ENCODE measurements at places on chromosomes 6 and 20. TPM values are rescaled to one million over a fixed set of nuclear protein-coding genes. Genes with fewer than 3 reads are reported as not detected.

The WFDC12 gene
- total RNA-seq = 0.28 TPM

The TINAG gene
- not detected for total RNA-seq

The KCNS1 gene
- 0.58 TPM for total RNA-seq

The ZC2HC1B gene
- total RNA-seq = not detected

The RUNX2 gene
- 1.7 TPM for total RNA-seq

The EYS gene
- total RNA-seq = under 0.01 TPM

The AIG1 gene
- 26.5 TPM for total RNA-seq

The SERINC1 gene
- total RNA-seq = 399 TPM

The NHSL1 gene
- 9.2 TPM for total RNA-seq

The DDX27 gene
- 49.7 TPM for total RNA-seq

The FAM83B gene
- total RNA-seq = 0.28 TPM

The GPR6 gene
- not detected for total RNA-seq

The KHDC1 gene
- 2.3 TPM for total RNA-seq

The VSX1 gene
- not detected for total RNA-seq

The PRRT1 gene
- total RNA-seq = not detected

The MYLK2 gene
- total RNA-seq = under 0.01 TPM

The KIF25 gene
- 2.0 TPM for total RNA-seq

The ESF1 gene
- 14.9 TPM for total RNA-seq

The PAX1 gene
- not detected for total RNA-seq

The CST2 gene
- total RNA-seq = 6.9 TPM

The CYP24A1 gene
- 0.96 TPM for total RNA-seq

The MYB gene
- total RNA-seq = 0.28 TPM

The RSPO4 gene
- total RNA-seq = not detected

The B3GALT4 gene
- total RNA-seq = 2.5 TPM

The RBPJL gene
- total RNA-seq = not detected

The SLC22A2 gene
- under 0.01 TPM for total RNA-seq

The PRSS35 gene
- 1.7 TPM for total RNA-seq

The CLVS2 gene
- not detected for total RNA-seq

The TAAR6 gene
- not detected for total RNA-seq

The SLC4A11 gene
- 0.38 TPM for total RNA-seq

The CAGE1 gene
- under 0.01 TPM for total RNA-seq

The RALGAPB gene
- total RNA-seq = 24.8 TPM

The FERMT1 gene
- 6.3 TPM for total RNA-seq

The PDE10A gene
- 32.4 TPM for total RNA-seq

The SCRT2 gene
- not detected for total RNA-seq

The ECT2L gene
- not detected for total RNA-seq

The HTR1E gene
- not detected for total RNA-seq

The CYB5R4 gene
- 3.6 TPM for total RNA-seq

The MOCS1 gene
- 28.2 TPM for total RNA-seq

The DDO gene
- total RNA-seq = 2.8 TPM

The DZANK1 gene
- 0.56 TPM for total RNA-seq

The APOBEC2 gene
- total RNA-seq = not detected

The GLP1R gene
- total RNA-seq = under 0.01 TPM
